ENCODE measurements at places on chromosomes 1 and 21. TPM values are rescaled to one million over a fixed set of nuclear protein-coding genes. Genes with fewer than 3 reads are reported as not detected.

DNA sequence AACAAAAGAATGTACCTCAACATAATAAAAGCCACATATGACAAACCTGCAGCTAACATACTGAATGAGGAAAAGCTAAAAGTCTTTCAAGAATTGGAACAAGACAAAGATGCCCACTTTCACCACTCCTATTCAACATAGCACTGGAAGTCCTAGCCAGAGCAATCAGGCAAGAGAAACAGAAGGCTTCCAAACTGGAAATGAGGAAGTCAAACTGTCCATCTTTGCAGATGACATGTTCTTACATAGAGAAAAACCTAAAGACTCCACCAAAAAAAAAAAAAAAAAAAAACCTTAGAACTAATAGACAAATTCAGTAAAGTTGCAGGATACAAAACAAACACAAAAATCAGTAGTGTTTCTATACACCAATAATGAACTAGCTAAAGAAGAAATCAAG, 20.2 kb downstream of the NSL1 start:
- no peaks in the 10 kb centered on the region for H3K4me1 ChIP-seq
- no peak overlapping the region for H3K27ac ChIP-seq
- no peak overlapping the region for H3K4me3 ChIP-seq

- no peaks in the 10 kb centered on the region for H3K27me3 ChIP-seq
- peak; percentile 88 for DNase-seq
- peak overlapping the region; percentile 61 for H3K27ac ChIP-seq
- peaks cover 34% of the 10 kb centered on the region for H3K36me3 ChIP-seq
These were observed 552 bp upstream of the ZNF496 start for GRCh38 chr1:247332215-247332622.

DNA sequence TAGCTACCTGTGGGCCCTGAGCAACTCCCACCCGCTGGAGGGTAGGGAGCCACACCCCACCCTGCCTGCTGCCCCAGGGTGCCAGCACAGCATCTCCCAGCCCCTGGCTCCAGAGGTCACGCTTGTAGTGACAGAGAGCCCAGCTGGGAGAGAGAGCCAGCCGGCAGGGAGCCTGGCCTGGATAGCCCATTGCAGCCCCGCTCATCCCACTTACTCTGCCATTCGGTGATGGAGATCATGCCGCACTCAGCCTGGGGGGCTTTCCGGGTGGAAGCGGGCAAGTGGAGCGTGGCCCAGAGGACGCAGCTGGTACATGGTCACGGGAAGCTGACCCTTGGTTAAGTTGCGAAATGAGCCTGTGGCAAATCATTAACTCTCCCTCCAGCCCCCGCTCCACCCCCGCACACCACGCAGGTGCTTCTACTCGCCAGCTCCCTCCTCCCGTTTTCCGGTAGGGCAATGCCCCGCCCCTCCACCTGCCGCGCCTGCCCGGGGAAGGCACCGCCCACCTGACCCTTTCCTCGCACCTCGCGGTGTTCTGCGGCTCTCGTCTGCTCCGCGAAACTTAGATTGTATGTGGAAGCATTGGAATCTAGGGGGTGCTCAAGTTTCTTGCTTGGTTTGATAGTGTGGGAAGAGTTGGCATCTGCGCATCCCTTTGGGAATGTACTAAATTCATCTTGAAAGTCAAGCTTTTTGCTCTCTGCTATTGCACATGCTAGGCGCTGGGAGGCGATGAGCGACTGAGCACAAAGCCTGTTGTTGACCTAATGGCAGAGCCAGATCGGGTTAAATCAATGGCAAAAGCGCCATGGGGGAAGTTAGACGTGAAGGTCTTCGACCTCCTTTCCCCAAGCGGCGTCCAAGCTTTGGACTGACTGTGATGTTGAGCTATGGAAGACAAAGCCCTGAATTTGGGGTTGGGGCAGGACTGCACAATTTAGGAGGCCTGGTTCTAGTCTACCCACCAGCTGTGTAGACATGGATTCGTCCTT, at the start of gene GOLT1A:
Gene GOLT1A (minus strand): TSS at position 321 of the 995 bp plus-strand sequence. CDS start 82 bp downstream, at position 239.
- H3K36me3 ChIP-seq = no peaks in the 10 kb centered on the region
- no peaks in the 10 kb centered on the region for H3K4me1 ChIP-seq
- no peaks in the 10 kb centered on the region for H3K27me3 ChIP-seq
- no peak within 1 kb of the TSS for H3K4me3 ChIP-seq
- H3K27ac ChIP-seq = no peak within 1 kb of the TSS

Gene GBP4
- total RNA-seq = not detected

Gene PGLYRP3
- total RNA-seq = not detected

Measured in Karpas-422 (cell line).